ENCODE measurements at places on chromosomes 1 and 21. TPM values are rescaled to one million over a fixed set of nuclear protein-coding genes. Genes with fewer than 3 reads are reported as not detected.

Gene LCE1C
- total RNA-seq = not detected

Gene AZIN2
- 1.4 TPM for total RNA-seq

Gene RAD54L
- not detected for total RNA-seq

Gene ANGPTL3
- not detected for total RNA-seq

Gene CLDN8
- total RNA-seq = 0.71 TPM

Gene NES
- 10.9 TPM for total RNA-seq

Gene LCE1F
- not detected for total RNA-seq

DNA sequence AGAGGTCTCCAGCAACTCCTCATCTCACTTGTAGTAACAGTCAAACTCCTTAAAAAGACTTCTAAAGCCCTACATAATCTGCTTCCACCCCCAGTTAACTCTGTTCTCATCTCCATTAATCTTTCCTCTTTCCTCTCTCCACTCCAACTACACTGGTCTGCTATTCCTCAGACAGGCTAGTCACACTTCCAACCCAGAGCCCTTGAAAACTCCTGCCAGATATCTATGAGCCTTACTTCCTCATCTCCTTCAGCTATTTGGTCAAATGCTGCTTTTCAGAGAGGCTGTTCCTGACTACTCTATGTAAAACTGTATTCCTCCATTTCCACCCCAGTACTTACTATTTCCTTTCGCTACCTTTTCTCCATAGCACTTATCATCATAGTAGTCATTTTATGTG lies 24.4 kb downstream of the PCP4L1 start:
- no peak for DNase-seq
- no peaks in the 10 kb centered on the region for H3K4me1 ChIP-seq
- no peak overlapping the region for H3K4me3 ChIP-seq
- no peak overlapping the region for H3K27ac ChIP-seq
- H3K36me3 ChIP-seq = no peaks in the 10 kb centered on the region
- no peaks in the 10 kb centered on the region for H3K27me3 ChIP-seq

- DNase-seq = no peak
- no peaks in the 10 kb centered on the region for H3K36me3 ChIP-seq
- no peaks in the 10 kb centered on the region for H3K27me3 ChIP-seq
These were observed 98.6 kb upstream of the PPP2R5A start for GRCh38 chr1:212186427-212187207.

DNA sequence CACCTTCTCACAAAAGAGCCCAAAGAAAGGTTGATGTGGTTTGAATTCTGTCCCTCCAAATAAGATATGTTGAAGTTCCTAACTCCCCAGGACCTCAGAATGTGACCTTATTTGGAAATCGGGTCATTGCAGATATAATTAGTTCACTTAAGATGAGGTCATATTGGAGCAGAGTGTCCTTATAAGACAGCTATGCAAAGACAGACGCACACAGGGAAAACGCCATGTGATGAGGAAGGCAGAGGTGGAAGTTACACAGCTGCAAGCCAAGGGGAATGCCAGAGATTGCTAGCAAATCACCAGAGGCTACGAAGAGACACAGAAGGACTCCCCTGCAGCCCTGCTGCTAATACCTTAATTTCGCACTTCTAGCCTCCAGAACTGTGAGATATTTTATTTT lies 5.2 kb upstream of the ABCB10 start:
- H3K4me3 ChIP-seq = peak overlapping the region; percentile 34
- H3K36me3 ChIP-seq = no peaks in the 10 kb centered on the region
- peak; percentile 88 for DNase-seq
- peak overlapping the region; percentile 92 for H3K27ac ChIP-seq
- no peaks in the 10 kb centered on the region for H3K27me3 ChIP-seq

DNA sequence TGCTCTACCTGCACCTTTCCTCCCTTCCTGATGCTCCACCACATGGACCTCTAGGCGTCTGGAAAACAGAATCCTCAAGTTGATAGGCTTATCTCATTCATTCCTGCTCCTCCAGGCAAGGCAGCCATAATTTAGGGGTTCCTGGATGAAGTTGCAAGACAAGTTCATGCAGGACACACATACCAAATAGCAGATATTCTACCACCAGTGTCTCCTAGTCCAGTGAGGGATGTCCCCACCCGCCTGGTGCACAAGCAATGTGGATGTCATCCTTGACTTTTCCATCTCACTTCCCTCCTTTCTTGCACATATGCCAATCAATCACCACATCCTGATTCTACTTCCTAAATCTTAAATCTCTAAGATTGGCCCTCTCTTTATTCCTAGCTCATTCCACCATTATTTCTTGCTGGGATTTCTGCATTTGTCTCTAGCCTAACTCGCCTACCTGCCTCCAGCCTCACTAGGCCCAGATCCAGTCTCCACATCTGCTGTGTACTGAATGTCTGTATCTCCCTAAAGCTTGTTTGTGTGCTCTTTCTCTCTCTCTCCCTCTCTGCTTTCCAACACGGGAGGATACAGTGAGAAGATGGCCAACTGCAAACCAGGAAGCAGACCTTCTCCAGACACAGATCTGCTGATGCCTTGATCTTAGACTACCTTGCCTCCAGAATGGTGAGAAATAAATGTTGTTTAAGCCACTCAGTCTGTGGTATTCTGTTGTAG lies 40.5 kb downstream of the CD34 start:
- no peak for DNase-seq
- H3K36me3 ChIP-seq = no peaks in the 10 kb centered on the region
- no peak overlapping the region for H3K4me3 ChIP-seq
- peak overlapping the region; percentile 96 for H3K27ac ChIP-seq
- no peaks in the 10 kb centered on the region for H3K27me3 ChIP-seq
- H3K4me1 ChIP-seq = peaks cover 33% of the 10 kb centered on the region

GRCh38 chr1:62144238-62144831 lies 50.3 kb upstream of the L1TD1 start:
- peaks cover 13% of the 10 kb centered on the region for H3K36me3 ChIP-seq
- no peak overlapping the region for H3K4me3 ChIP-seq
- H3K27ac ChIP-seq = no peak overlapping the region
- H3K27me3 ChIP-seq = no peaks in the 10 kb centered on the region

GRCh38 chr1:27383039-27383605 lies at the start of gene CD164L2:
CD164L2 (minus strand) TSS chr1:27383333; CDS start chr1:27383239, 94 bp downstream.
- H3K27ac ChIP-seq = no peak within 1 kb of the TSS
- H3K4me3 ChIP-seq = no peak within 1 kb of the TSS
- no peaks in the 10 kb centered on the region for H3K36me3 ChIP-seq
- H3K4me1 ChIP-seq = no peaks in the 10 kb centered on the region

DNA sequence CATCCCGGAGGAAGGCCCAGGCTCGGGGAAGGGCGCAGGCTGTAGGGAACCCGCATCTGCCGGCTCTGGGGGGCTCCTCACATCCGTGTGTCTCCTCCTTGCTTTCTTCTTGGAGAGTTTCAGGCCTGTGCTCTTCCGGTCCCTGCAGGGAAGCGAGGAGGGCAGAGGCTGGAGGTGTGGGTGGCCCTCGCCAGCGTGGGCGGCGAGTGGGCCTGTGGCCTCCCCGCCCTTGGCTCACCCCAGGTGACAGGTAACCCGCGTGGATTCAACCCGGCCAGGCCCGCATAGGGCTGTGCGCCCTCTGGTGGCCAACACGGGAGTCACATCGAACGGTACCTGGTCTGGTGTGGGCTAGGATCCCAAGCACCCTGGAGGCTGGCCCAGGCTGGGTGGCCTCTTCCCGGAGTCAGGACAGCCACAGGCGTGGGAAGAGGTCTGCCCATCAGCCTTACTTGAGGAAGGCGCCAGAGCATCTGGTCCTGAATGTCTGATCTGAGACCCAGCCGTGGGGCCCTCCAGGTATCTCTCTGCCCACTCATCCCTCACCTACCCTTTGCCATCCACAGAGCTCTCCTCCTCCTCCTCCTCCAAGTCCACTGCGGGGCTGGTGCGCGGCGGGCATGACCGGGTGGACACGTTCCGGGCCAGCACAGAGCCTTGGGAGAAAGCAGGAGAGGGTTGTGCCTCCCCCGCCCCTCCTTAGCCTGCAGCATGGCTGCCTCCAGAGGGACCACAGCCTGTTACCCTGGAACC lies 9.6 kb upstream of the TNFRSF25 start:
- no peaks in the 10 kb centered on the region for H3K36me3 ChIP-seq
- no peaks in the 10 kb centered on the region for H3K27me3 ChIP-seq
- no peak overlapping the region for H3K4me3 ChIP-seq
- no peak overlapping the region for H3K27ac ChIP-seq
- no peak for DNase-seq

- H3K36me3 ChIP-seq = no peaks in the 10 kb centered on the region
- no peak overlapping the region for H3K4me3 ChIP-seq
- no peaks in the 10 kb centered on the region for H3K4me1 ChIP-seq
These were observed 24.8 kb upstream of the GFI1 start for GRCh38 chr1:92511541-92511940.

DNA sequence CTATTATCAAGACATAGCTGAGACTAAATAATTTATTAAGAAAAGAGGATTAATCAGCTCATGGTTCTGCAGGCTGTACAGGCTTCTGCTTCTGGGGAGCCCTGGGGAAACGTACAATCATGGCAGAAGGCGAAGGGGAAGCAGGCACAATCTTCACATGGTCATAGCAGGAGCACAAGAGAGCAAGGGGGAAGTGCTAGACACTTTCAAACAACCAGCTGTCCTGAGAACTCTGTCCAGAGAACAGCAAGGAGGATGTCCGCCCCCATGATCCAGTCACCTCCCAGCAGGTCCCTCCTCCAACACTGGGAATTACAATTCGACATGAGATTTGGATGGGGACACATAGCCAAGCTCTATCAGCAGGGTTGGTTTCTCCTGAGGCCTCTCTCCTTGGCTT lies 10.3 kb upstream of the SLC45A1 start:
- no peaks in the 10 kb centered on the region for H3K27me3 ChIP-seq
- H3K36me3 ChIP-seq = no peaks in the 10 kb centered on the region
- no peak overlapping the region for H3K27ac ChIP-seq
- no peak overlapping the region for H3K4me3 ChIP-seq

DNA sequence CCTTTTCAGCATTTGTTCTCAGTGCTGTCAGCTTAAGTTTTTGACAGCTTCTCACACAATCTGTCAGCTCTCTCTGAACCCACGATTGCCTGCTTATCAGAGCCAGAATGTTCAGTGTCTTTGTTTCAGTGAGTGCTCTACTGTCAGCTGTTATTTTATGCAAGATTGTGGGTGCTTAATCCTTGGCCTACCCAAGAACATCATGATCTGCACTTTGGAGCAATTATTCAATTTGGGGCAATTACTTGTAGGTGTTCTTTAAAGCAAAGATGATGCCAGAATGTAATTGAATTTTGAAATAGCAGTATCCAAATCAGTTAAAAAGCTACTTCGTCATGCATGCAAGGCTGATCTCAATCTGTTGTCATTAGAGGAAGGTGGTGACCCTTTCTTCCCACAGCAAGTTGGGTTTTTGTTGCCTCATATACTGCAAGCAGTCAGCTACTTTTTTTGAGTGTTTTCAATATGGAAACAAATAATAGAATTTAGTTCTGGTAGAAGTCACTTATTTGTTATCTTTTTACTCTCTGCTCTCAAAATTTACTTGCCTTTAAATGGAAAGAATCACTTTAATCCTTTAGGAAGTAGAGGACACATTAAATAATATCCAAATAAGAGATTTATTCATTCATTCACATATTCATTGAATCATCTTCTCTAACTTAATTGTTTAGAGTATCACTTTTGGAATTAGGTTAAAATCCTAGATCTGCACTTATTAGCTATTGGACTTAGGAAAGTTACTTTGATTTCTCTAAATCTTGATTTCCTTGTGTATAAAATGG lies 253.5 kb upstream of the CACYBP start:
- no peak overlapping the region for H3K27ac ChIP-seq
- no peaks in the 10 kb centered on the region for H3K36me3 ChIP-seq
- DNase-seq = no peak

DNA sequence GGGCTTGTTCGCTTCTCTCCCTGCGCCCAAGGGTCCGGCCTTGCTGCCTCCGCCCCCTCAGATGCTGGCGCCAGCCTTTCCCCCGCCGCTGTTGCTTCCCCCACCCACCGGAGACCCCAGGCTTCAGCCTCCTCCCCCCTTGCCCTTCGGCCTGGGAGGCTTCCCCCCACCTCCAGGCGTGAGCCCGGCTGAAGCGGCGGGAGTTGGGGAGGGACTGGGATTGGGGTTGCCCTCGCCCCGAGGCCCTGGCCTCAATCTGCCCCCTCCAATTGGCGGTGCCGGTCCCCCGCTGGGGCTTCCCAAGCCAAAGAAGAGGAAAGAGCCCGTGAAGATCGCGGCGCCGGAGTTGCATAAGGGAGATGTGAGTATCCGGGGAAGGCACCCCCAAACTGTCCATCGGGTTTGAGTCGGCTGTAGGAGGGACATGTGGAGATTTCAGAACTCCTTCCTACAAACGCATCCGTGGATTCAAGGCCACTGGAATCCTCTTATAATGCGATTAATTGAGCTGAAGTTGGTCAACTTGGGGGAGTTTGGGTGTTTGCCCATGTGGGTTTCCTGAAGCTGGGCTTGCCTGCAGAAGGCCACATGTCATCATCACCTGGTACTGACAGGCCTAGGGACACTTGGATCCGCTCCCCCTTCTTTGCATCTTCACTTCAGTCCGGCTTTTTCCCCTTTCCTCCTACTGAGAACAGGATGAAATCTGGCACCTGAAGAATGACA lies 707 bp downstream of the PRCC start:
- H3K4me1 ChIP-seq = peaks cover 53% of the 10 kb centered on the region
- H3K4me3 ChIP-seq = peak overlapping the region; percentile 67
- H3K27me3 ChIP-seq = no peaks in the 10 kb centered on the region
- H3K36me3 ChIP-seq = peaks cover 6% of the 10 kb centered on the region
- peak; percentile 74 for DNase-seq

GRCh38 chr1:36369061-36369861 lies 16.5 kb downstream of the STK40 start:
- H3K4me3 ChIP-seq = no peak overlapping the region
- no peaks in the 10 kb centered on the region for H3K27me3 ChIP-seq
- H3K27ac ChIP-seq = peak overlapping the region; percentile 46
- peaks cover 55% of the 10 kb centered on the region for H3K4me1 ChIP-seq
- peaks cover 6% of the 10 kb centered on the region for H3K36me3 ChIP-seq

GRCh38 chr1:53073287-53073686 lies 11.3 kb downstream of the PODN start:
- peak overlapping the region; percentile 4 for H3K27ac ChIP-seq
- no peaks in the 10 kb centered on the region for H3K4me1 ChIP-seq
- peaks cover 5% of the 10 kb centered on the region for H3K36me3 ChIP-seq
- DNase-seq = peak; percentile 52

- no peaks in the 10 kb centered on the region for H3K27me3 ChIP-seq
- no peaks in the 10 kb centered on the region for H3K36me3 ChIP-seq
- H3K4me3 ChIP-seq = no peak overlapping the region
- H3K4me1 ChIP-seq = peaks cover 13% of the 10 kb centered on the region
- H3K27ac ChIP-seq = no peak overlapping the region
These were observed 484.1 kb upstream of the VAMP3 start for GRCh38 chr1:7287013-7287412.

DNA sequence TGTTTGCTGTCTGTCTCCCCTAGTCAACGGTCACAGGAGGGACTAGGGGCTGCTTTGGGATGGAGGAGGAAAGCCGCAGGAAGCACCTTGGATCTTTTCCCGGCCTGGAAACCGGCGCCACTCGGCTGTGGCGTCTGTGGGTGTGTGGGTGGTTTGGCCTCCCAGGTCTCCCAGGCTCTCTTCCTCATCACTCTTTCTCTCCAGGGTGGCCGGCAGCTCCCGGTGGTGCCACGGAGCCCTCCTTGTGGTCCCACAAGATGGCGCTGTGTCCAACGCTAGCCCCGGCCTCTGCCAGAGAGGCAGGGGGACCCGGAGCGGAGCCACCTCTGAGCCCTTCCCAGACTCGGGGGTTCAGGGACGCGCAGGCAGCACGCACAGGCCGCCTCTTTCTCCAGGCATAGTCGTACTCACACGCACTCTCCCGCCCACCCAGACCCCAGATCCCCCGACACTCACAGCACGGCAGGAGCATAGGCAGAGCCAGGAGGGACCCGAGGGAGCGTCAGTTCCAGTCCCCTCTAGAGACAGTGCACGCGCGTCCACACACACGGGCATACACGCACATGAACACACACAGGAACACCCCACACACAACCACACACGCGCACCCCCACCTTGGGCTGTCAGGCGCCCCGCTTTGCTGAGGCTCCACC lies 31.2 kb downstream of the CDCP2 start:
- no peaks in the 10 kb centered on the region for H3K27me3 ChIP-seq
- no peaks in the 10 kb centered on the region for H3K36me3 ChIP-seq
- no peak overlapping the region for H3K27ac ChIP-seq
- DNase-seq = peak; percentile 90
- no peak overlapping the region for H3K4me3 ChIP-seq
- H3K4me1 ChIP-seq = peaks cover 13% of the 10 kb centered on the region

Measured in sigmoid colon (tissue), 7 donors.